Stimulated activated CD8-positive, alpha-beta memory T cell treated with anti-CD3 and anti-CD28 coated beads, Interleukin-4, amount 100 ng/mL, for 1 hour (primary cell): ENCODE measurements at places on chromosomes 16 and 17.

DNA sequence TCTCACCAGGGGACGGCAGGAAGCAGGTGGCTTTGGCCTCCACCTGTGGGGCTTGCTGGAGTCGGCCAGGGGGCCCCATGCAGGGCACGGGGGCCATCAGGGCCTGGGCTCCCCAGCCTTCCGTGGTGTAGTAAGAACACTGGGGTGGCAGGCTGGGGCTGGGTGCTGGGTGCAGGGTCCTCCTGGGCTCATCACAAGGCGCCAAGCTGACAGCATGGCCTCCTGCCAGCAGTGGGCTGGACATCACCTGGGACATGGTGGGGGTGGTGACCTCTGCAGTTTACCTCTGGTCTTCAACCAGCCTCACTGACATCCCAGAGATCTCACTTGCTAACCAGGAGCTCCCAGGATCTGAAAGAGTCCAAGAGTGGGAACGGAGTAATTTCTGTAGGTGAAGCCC lies 5.3 kb downstream of the TNS4 start:
- DNase-seq: no peak

GRCh38 chr16:9090101-9090959 lies 1.1 kb upstream of the HAPSTR1 start:
- DNase-seq: no peak

- DNase-seq: no peak
Measured at GRCh38 chr16:83365166-83365565, 442.6 kb upstream of the HSBP1 start.

- no peak for DNase-seq
Measured at GRCh38 chr17:80640366-80641084, 95.9 kb downstream of the RPTOR start.

DNA sequence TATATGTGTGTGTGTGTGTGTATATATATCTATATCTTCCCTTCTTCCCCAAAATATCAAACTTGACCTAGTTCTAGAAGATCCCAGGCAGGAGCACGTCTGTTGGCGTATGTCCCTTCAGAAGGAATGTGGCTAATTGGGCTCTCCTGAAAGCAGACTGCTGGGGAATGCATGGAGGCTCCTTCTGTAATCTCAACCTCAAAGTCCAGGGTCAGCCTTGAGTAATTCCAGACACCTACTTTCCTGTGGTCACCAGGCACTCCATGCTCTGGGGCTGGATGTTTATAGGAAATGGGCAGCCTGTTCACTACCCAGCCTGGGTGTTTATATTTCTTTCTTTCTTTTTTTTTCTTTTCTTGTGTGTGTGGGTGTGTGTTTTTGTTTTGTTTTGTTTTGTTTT lies 13.4 kb downstream of the BCO1 start:
- DNase-seq: no peak

DNA sequence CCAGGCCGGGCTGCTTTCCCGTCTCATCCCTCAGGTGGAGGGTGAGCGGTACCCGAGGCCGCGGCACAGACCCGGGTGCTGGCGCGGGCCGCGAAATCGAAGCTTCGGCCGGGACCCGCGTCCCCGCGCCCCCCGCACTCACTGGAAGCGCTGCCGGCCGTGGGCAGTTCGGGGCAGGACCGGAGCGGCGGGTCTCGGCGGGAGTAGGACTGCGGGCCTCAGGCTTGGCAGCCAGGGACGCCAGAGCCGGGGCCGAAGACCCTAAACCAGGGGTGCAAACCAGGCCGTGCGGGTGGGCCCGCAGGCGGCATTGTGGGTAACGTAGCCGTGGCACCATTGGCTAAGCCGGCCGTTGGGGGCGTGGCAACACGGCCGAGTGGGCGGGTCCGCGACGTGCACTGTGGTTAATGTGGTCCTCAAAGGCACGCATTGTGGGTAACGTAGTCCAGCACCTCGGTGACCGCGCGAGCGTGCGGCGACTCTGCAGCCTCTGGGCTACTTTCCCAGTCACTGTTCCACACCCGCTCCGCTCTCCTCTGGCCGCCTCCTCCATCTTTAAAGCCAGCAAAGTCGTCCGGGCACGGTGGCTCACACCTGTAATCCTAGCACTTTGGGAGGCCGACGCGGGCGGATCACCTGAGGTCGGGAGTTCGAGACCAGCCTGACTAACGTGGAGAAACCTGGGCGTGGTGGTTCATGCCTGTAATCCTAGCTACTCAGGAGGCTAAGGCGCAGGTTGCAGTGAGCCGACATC lies at the start of gene ZNF500:
TSS of gene ZNF500 (minus strand) at position 288 of the 754 bp plus-strand sequence. CDS start 1,184 bp downstream, outside the sequence.
- DNase-seq: peak; percentile 95
